NB4 (cell line): ENCODE measurements at places on chromosomes 3 and 15.
A peak's percentile ranks its signal among the peaks of the same experiment; 100 is the strongest.

GRCh38 chr3:147299656-147300055 lies 106.7 kb downstream of the ZIC4 start:
- DNase-seq = no peak

DNA sequence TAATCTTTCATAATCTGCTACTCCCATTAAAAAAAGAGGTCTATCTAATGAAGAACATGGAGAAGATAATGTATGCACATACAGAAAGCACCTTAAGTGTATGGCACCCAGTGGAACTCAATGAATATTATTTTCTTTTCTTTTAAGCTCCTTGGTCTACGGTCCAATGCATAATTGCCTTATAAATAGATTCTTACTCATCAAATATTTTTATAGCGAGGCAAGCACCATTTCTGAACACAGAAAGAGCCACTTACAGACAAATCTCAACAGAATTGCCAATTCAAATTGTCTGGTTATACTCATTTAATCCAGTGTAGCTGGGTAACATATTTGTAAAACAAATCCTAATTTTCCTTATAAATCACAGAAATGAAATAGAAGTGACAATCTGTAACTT lies 6.3 kb downstream of the PDZRN3 start:
- DNase-seq = no peak

DNA sequence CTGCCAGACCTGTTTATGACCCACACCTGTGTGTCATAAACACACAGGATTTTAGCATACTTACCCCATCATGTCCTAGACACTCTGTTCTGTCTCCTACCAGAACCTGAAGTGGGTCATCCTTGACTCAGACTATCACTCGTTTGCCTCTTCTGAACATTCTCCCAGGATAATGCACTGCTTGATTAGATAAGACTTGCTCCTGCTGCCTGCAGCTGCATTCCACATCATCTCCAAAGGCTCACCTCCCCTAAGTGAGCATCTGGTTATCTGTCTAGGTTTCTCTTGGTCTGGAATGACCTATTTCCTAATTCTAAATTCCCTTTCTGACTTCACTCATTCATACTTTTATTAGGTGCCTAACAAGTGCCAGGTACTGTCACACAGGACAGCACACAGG lies 332.1 kb downstream of the NTRK3 start:
- DNase-seq = no peak

DNA sequence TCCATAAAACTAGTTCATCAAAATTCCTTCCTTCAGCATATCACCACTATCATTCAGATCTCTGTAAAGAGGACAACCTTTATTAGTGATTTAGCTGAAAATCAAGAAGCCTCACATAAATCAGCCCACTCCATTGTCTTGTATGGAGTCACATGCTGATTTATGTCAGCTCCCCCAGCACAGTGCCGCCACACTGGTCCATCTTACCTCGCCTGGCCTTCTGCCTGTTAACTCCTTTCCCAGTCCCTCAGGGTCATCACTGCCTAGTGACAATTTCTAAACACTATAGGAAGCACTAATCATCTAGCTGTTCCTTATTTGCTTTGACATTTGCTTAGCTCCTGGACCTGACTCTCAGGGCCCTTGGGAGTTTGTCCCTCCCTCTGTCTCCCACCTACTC lies 75.4 kb downstream of the PLCL2 start:
- no peak for DNase-seq

DNA sequence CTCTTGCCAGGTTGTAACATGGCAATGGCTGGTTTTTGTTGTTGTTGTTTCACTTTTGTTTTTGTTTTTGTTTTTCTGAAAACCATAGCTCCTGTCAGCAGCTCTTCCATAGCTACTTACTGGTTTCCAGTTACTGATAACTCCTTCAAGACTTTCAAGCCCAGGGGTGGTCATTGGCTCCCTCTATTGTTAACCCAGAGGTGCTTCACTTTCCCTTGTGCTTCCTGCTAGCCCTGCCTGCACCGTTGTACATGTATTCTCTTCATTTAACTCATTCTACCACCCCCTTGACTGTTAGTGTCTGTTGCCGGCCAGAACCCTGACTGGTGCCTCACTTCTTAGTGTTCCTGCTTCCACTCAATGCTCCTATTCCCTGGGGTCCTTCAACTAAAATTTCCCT lies 4.2 kb upstream of the TRAT1 start:
- DNase-seq = peak; percentile 34

- no peak for DNase-seq
Observed at GRCh38 chr3:190005343-190006113, 115.2 kb downstream of the P3H2 start.

DNA sequence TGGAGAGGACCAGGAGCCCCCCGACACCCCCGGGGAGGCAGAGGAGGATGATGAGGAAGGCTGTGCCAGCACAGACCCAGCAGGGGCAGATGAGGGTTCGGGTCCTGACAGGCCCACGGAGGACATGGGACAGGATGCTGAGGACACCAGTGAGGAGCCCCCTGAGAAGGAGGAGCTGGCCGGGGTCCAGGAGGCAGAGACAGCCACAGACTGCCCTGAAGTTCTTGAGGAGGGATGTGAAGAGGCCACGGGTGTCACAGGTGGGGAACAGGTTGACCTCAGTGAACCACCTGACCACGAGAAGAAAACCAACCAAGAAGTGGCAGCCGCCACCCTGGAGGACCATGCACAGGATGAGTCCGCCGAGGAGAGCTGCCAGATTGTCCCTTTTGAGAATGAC lies 909 bp downstream of the FGD5 start:
- no peak for DNase-seq

- no peak for DNase-seq
Observed at GRCh38 chr15:62566248-62566647, 401.2 kb upstream of the C2CD4B start.

DNA sequence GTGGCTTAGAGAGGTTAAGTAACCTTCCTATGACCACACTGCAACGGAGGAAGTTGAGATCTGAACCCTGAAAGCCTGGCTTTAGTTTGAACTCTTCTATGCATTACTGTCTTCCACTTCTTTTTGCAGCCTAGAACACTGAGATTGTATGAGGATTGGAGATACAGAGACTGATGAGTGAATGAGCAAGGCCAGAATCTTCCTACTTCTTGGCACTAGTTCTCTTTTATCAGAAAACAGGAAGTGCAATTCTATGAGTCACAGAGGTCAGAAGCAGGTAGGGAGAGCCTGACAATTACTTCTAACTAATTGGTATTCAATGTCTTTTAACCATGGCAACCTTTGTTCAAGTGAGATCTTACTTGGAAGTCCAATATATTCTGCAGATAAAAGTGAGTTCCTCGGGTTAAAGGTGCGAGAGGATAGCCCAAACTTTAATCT lies 219.0 kb downstream of the SHQ1 start:
- peak; percentile 66 for DNase-seq

DNA sequence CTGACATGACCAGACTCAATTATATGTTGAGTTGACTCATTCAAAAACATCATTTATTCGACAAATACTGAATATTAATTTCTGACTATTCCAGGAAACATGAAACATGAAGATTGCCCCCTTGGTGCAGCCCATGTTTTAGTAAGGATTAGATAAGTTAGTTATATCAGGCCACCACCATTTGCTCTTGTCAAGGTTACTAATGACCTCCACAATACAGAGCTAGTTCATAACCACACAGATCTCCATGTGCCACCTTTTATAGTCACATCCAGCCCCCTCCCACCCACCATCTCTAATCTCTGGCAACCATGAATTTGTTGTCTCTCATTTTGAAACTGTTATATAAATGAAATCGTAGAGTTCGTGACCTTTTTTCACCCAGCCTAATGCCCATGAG lies 15.7 kb downstream of the KLHL18 start:
- DNase-seq = no peak

DNA sequence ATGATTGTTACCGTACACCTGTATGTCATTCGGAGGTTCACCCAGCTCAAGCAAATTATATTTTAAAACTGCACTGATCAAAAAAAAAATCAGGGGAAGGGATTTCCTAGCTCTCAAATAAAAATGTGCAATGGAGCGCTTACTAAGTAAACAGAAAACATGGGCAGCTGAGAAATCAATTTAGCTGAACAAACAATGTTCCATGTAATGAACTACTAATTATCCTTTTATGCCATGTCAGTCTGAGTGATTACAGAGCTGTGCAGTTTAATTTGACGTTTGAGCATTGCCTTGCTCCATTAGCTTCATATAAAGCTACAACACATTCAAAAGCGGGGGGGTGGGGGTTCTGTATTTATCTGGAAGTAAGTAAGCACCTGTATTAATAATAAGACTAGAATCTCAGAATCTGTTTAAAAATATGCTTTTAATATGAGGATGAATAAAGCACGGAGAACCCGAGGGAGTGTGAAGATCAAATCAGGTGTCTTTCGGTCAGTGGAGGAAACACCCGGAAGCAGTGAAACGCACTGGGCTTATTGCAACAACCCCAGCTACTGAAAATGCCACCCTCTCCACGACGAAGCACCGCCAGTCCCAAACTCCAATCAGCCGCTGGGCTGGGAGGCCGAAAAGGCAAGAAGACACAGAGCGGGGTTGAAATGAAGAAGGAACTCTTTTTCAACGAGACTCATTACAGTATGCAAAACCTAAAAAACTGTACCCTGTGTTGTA lies 196.5 kb upstream of the ATP11B start:
- DNase-seq = no peak

- no peak for DNase-seq
Observed at GRCh38 chr3:42027571-42027970, 63.6 kb upstream of the TRAK1 start.

GRCh38 chr3:71102111-71102983 lies 481.2 kb downstream of the FOXP1 start:
- no peak for DNase-seq

DNA sequence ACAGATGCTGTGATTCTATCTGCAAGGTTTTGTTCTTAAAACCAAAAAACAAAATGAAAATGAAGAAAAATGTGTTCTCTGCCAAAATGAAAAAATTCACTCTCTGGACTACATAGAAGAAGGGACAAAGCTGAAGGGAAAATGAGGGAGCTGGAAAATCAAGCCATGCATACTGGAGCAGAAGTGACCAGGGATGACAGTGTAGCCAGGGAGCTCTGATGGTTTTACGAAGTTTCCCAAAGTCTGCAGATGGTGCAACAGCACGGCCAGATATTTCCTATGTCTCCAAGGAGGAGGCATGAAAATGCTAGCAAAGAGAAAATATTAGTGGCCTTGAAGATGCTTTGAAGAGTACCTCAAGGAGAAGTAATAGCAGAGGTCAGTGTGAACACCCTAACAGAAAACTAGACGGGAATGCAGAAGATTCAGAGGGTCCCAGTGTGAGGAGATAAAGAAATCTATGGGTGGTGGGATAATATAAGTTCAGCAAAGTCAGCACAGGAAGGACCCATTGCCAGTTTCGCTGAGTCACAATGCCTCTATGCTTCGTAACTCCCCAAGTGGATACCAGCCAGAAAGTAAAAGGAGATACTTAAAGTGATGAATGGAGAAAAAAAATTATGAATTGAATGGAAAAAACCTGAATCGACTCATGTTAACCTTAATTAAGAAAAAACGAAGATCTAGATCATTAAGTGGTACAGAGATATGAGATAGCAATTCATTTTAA lies 39.0 kb upstream of the POMGNT2 start:
- no peak for DNase-seq

GRCh38 chr15:60191821-60192220 lies 187.7 kb downstream of the FOXB1 start:
- no peak for DNase-seq

GRCh38 chr15:75840659-75841058 lies 2.6 kb upstream of the UBE2Q2 start:
- DNase-seq = no peak

DNA sequence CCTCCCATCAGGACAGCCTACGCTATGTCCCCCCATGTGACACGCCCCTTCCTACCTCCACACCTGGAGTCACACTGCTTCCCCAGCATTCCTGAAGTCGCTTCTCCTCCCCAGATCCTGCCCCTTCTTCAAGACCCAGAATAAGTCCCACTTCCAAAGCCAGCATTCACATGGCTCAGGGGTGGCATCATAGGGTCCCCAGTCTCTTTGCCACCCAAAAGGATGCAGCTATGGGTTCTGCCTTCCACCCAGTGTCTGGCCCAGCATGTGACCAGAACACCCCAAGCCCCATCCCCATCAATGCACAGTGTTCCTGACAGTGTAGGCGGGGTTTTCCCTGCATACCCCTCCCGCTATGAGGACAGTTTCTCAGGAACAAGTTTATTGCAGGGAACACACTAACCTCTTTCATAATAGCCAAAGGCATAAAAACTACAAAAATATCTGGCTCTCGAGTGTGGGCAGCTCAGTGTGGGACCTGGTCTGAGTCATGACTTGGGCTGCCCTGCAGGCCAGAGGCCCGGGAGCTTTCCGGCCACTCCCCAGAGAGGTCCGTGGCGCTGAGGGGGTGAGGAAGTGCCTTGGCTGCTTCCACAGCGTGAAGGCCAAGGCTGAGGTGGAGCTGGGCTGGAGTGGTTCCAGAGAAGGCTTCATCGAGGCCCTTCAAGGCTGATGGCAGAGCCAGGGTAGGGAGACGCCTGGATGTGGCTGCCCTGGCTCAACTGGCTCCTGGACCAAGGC lies 5.8 kb downstream of the ISLR start:
- peak; percentile 70 for DNase-seq

- DNase-seq = no peak
Observed at GRCh38 chr3:39135170-39135805, 18.1 kb downstream of the CSRNP1 start.

DNA sequence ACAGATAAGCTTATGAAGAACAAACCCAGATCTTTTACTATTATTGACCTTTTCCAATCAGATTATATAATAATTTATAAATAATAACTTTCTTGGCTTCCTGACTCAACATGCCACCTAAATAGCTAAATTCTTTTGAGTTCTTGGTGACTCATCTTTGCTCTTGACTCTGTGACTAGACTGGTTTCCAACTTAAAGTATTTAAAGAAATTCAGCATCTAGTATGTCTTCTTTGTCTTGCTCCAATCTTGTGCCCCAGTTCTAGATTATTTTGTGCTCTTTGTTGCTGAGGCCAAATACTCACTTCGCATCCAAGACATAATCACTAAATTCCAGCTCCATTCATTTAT lies 483.2 kb upstream of the TBL1XR1 start:
- DNase-seq = no peak

DNA sequence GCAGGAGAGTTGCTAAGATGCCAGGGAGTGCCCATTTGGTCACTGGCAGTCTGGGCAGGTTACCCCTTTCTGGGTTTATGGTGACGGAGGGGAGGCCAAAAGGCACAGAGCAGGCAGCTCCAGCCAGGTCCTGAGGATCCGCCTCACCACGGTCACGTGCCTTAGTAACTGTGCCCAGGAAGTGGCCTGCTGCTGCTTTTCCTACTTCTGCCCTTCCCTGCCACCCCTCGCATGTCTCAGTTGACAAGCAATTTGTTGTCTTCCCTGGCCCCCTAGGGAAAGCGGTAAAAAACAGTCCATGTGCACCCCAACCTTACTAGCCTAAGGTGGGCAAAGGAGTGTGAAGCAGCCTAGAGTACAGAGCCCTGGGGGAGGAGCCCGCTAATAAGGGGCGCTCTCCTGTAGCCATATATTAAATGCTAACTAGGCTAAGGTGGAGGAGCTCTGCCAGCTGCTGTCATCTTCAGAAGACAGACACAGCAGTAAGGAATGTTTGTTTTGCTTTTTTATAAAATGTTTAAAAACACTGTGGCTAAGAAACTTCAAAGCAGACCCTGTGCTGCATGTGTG lies 9.1 kb upstream of the LIPH start:
- DNase-seq = no peak

- no peak for DNase-seq
Observed at GRCh38 chr15:101065570-101066221, 146.5 kb downstream of the LRRK1 start.

GRCh38 chr3:52257911-52258310 lies 12.4 kb downstream of the PPM1M start:
- no peak for DNase-seq

GRCh38 chr3:186782542-186783057 lies 777 bp upstream of the EIF4A2 start:
- no peak for DNase-seq

GRCh38 chr3:89098964-89099585 lies 8.3 kb upstream of the EPHA3 start:
- DNase-seq = peak; percentile 56
